AG04449 (cell line): ENCODE measurements at places on chromosomes 2 and 18.

DNA sequence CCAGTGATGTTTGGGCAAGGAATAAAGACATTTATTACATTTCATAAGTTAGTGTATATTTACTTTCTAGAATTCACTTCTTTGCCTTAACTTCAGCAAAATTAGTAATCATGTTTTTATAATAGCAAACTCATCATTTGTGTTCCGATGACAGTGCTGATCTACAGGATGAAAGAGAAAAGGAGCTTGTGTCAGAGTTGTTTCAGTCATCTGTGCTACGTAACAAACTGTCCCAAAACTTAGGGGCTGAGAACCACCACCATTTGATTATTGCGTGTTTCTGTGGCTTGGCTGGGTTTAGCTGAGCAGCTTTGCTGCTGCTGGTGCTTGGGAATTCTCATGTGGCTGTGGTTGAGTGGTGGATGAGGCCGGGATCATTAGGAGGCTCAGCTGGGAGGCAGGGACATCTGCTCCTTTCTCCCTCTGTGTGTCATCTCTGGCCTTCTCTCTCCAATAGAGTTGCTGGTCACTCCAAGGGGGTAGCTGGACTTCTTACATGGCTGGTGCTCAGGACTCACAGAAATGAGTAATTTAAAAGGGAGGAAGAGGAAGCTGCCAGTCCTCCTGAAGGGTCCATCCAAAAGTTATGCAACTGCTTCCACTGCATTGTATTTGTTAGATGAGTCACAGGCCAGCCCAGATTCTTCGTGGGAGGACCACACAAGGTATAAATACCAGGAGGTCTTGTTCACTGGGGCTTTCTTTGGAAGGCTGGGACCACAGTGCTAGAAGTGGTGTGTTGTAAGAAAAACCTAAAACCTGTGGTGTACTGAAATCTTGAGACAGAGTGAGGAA, 43.4 kb upstream of the HAAO start:
- DNase-seq: peak; percentile 94

- DNase-seq: no peak
Observed at GRCh38 chr2:8324901-8325300, 357.0 kb upstream of the ID2 start.

GRCh38 chr2:180520206-180520605, 460.2 kb upstream of the UBE2E3 start:
- no peak for DNase-seq

GRCh38 chr2:214652473-214652872, 157.0 kb downstream of the BARD1 start:
- no peak for DNase-seq

GRCh38 chr2:72981536-72981935, 64.2 kb downstream of the EMX1 start:
- no peak for DNase-seq

GRCh38 chr2:176390276-176391147, 121.3 kb downstream of the MTX2 start:
- DNase-seq: no peak

GRCh38 chr2:124437811-124438210, 412.7 kb downstream of the CNTNAP5 start:
- no peak for DNase-seq

GRCh38 chr2:238160206-238161129, 1.7 kb downstream of the ERFE start:
- no peak for DNase-seq

- DNase-seq: no peak
Observed at GRCh38 chr18:56807901-56808300, 156.7 kb downstream of the WDR7 start.

- no peak for DNase-seq
Observed at GRCh38 chr2:98824256-98825019, 93.5 kb upstream of the MGAT4A start.

DNA sequence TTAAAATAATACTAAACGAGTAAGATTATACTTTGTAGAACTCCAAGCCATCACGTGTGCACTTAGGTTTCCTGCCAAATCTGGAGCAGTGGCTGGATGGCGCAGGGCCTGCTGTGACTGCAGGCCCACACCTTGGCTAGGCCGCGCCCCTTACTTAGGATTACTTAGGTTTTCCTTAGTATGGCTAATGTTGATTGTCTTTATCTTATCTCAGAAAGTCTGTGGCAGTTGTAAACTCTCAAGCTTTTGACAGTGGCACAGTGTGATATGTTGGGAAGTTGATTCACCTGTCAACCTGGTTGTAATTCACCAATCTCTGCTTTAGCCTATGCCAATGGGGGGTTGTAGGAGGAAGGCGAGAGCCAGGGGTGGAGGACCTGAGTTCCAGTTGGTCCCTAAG, 208.4 kb downstream of the ZNF407 start:
- DNase-seq: no peak

DNA sequence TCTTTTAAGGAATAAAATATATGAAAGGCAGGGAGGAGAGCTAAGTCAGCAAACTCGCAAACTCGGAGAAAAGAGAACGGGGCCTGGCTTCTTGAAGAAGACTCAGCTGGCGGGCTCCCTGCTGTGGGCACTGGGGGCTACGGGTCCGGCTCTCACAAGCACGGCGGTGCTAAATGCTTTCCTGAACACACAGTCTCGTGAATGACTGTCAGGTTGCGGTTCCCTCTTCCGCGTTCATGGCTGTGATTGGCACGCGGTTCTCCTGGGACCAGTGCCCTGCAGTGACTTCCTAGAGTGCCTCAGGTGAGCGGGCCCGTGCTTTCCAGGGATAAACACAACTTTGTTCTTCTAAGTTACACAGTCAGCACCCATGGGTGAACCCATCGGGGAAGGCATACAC, 208.4 kb downstream of the HDAC4 start:
- no peak for DNase-seq

- DNase-seq: peak; percentile 97
Observed at GRCh38 chr2:173159791-173160463, 84.3 kb downstream of the MAP3K20 start.

DNA sequence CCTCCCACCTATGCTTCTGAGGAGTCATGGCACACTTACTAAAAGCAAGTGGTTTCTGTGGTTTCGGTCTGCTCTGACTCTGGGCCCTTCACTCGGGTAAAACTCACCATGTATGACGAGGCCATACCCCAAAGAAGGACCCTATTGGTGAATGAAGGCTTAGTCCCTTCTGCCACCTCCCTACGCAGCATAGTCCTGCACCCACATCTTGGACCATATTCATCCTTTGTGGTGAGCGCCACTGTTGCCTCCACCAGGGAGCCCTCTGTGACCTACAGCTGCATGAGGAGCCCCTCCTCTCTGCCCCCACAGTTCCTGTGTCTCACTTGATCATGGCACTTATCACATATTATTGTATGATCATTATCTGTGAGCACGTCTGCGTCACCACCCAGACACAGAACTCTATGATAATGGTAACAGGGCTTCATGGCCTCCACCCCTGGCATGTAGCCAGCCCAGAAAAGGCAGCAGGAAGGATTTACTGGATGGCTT, 113.3 kb downstream of the TFCP2L1 start:
- DNase-seq: no peak

DNA sequence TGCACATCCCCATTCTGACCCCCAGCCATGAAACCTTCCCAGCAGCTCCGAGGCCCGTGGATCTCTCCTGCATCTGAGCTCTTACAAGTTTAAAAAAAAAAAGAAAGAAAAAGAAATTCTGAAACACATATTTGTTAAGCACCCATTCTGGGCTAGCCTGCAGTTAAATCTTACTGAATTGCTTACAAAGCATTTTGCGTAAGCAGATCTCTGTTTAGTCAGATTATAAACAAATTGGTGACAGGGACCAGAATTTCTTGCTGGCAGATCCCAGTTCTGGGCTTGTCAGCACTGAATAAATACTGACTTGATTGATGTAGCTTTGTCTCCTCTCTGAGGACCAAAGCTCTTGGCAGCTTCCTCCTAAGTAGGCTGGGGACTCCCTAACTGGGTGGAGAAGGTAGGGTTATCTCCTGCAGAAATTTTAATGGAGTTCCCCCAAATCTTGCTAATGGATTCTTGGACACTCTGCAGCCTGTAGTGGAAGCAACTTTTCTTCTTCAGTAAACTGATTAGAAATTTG, 160.9 kb downstream of the MIB1 start:
- DNase-seq: no peak

- no peak for DNase-seq
Observed at GRCh38 chr2:219744600-219744999, 117.2 kb downstream of the SLC4A3 start.

- no peak for DNase-seq
Observed at GRCh38 chr2:239883326-239884050, 141.7 kb downstream of the NDUFA10 start.

DNA sequence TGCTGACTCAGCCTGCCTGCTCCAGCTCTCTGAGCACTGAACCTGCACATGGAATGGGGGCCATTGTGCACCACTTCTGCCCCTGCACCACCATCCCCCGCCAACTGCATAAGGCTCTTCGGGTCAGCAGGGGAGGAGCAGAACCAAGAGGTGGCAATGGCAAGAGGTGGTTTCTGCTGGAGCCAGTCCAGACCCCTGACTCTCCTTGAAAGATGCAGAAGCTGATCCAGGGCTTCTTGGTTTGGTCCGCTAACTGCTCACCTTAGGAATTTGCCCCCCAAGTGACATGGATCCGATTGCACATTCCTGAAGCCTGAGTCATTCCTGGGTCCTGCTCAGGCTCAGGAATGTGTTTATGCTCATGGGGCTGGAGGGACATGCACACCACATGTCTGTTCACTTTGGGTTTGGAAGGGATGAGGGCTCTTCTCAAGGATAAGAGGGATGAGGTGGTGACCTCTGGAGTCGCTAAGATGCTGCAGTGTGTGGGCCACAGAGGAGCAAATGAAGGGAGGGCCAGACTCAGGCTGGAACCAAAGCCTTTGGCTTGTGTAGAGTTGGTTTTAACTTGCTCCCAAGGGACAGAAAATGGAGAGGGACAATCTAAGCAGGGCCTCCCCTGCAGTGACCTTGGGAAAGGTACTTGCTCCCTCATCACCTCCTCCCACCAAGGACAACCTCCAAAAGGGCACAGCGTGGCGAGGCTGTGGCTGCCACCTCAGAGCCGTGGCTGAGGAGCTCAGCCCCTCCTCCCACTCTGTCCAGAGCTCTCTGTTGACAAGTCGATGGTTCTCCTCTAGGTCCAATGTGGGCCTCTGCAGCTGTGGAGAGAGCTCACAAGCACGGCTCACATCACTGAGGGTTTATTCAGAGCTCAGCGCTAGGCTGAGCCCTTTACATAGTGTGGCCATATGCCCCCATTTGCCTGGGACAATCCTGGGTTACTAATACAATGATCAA, 66.2 kb downstream of the HS1BP3 start:
- DNase-seq: peak; percentile 91

DNA sequence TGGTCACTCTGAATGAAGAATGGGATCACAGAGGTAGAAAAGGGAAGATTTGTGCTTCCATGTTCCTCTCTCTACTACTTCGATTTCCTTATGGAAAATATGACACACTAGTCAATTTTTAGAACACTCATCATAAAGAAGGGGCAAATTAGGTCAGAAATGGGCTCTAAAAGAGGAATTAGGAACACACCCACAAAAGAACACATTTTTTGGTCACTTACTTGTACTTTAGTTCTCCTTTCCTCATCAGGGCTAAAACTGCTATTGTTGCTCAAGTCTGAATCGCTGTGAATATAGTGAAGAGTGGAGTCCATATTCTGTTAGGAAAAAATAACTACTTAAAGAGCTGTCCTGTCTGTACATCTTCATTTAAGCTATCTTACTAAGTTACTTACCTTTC, 52.6 kb downstream of the PPP4R1 start:
- DNase-seq: no peak

- no peak for DNase-seq
Observed at GRCh38 chr2:143802871-143803650, 673.8 kb downstream of the ARHGAP15 start.

DNA sequence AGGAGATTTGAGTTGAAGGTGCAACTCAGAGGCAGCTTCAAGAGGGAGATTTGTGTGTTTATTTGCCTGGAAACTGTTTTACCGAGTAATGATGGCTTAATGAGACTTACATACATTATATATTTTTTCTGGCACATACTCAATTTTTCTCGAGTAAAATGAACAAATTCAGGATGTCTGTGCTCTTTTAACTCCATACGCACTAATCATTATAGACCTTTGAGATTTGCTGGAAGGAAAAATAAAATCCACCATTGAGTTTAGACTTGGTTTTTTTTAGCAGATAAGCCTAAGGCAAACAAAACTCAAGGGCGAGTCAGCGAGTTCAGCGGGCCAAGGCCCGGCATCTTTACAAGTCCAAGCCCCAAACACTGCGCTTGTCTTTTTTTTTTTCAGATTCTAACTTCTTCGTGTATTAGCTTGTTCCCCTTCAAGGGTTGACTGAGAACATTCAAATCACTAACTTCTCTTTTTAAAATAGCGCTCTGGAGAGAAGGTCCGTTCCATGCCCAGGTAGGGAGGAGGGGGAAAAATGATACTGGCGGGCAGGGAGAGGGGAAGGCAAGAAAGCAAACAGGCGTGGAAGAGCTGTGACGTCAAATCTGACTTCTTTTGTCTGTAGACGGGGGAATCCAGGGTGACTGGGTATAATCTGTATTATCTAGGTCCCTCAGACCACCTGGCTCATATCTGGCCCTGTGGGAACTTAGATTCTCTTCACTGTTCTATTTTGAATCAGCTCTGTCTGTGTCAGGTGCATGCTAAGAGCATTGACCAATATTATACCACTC, 72.7 kb upstream of the MAP3K20 start:
- DNase-seq: no peak

- DNase-seq: no peak
Observed at GRCh38 chr2:205402011-205402410, 280.3 kb upstream of the NRP2 start.

DNA sequence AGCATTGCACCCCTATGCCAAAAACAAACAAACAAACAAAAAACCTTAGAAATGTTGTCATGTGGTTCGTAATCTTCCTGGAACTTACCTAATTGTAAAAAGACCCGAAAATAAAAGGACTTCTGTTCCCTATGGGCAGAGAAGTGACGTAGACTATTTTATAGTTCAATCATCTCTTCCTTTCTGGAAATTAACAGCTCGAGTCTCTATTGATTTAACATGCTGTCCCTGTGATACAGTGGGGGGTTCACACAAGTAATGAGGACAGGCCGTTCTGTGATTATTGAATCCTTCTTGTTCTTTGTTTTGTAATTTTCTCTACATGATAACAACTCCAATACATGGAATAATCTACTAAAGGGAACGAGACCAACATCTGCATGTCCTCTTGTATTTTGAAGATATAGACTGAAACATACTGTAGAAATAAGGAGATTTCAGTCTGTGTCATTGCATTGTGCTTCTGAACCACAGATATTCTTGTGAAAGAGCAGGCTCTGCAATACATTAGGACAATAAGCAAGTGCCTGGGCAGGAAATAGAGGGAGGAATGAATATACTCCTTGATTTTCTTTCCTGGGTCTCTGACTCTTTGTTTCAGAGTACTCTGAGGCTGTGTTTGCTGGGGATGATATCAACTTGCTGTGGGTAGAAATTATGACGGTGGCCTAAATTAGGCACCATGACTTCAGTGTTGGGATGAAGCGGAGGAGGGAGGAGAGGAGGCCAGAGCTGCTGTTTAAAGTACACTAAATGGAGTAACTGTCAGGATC, 65.7 kb upstream of the PPM1B start:
- no peak for DNase-seq
